C1 segment of cervical spinal cord (tissue), 14 donors: ENCODE measurements at places on chromosomes 3 and 15.

DNA sequence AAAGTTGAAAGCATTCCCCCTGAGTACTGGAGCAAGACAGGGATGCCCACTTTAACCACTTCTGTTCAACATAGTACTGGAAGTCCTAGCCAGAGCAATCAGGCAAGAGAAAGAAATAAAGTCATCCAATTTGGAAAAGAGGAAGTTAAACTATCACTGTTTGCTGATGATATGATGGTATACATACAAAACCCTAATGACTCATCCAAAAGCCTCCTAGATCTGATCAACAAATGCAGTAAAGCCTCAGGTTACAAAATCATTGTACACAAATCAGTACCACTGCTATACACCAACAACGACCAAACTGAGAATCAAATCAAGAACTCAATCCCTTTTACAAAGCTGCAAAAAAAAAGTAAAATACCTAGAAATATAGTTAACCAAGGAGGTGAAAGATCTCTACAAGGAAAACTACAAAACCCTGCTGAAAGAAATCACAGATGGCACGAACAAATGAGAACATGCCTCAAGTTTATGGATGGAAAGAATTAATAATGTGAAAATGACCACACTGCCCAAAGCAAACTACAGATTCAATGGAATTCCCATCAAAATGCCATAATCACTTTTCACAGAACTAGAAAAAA lies 40.3 kb downstream of the RPL39L start:
- DNase-seq = no peak

DNA sequence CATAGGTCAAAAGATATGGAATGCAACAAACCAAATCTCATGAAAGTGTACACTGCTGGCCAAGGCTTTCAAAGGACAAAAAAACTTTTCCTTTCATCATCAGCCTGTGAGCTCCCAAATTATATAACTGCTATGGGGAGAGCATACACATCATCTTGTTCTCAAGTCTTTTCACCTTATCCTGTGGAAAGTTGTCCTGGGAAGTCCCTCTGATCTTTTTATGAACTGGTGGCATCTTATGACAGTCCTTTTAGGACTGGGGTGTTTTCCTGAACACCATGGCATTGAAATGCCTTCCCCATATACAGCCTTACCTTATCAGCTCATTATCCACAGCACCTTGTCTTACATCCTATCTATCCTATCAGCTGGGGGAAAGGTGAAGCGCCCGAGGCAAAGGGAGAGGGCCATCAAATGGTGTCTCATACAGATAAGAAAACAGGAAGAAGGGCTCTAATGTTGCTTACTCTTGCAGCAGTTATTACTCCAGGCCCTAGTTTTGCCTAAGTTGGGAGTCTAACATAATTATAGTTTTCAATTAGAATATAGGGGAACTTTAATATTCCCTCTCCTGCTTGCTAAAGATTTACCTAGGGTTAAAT lies 61.5 kb upstream of the GOLIM4 start:
- DNase-seq = no peak

DNA sequence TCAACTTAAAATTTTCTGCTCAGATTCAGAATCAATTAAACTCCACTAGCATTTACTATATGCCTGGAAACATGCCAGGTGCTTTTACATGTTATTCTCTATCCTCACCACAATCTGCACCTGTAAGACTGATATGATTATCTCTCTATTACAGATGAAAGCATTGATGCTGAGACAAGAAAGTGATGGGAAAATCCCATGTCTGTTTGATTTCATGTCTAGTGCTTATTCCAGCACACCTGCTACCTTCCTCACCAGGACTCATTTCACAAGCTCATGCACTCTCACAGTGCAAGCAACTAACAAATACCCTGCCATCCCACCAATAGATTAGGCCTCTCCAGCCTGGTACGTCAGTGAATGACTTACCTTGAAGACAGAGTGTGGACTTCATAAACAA lies 25.0 kb upstream of the BCL6 start:
- DNase-seq = no peak

DNA sequence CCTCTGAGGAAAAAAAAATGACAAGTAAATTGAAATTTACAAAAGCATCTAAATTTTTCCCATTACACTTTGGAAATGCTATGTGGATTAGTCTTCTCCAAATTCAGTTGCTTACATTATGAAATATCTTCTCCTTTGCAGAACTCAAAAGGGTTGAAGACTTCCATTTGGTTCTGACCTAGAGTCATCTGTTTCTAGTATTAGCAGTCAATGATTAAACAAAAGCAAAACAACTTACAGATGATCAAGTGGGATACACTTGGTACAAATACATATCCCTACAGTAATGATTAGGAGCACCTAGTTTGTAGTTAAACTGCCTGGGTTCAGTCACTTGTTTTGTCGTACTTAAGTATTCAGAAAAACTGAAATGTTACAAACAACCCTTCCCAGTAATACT lies 136.2 kb downstream of the MBNL1 start:
- no peak for DNase-seq

- DNase-seq = no peak
Measured at GRCh38 chr3:135034291-135034768, 239.3 kb downstream of the EPHB1 start.

- DNase-seq = no peak
Measured at GRCh38 chr3:56291244-56291680, 177.0 kb downstream of the ERC2 start.

- no peak for DNase-seq
Measured at GRCh38 chr3:45874677-45875346, 11.5 kb upstream of the CCR9 start.

- no peak for DNase-seq
Measured at GRCh38 chr3:88150371-88150770, 612 bp downstream of the C3orf38 start.

DNA sequence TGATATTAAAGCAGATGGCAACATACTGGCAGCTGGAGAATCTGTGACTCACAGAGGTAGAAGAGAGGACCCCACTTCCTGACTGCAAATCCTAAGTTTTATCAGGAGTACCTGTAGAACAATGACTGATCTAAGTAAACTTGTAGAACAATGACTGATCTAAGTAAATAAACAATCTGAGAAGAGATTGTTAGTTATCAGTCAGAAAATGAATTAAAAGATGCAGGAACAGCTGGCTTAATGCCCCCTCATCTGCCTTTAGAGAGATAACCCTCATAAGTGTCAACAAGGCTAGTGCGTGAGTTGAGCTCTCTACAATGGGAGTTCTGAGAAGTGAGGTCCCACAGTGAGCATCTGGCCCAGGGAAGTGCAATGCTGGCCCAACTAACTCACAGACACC lies 14.6 kb downstream of the ACAD11 start:
- no peak for DNase-seq

GRCh38 chr3:136336329-136337100 lies 86.4 kb downstream of the PCCB start:
- no peak for DNase-seq

GRCh38 chr15:37298271-37298670 lies 197.9 kb upstream of the MEIS2 start:
- no peak for DNase-seq
